Activated CD4-positive, CD25-positive, alpha-beta regulatory T cell treated with anti-CD3 and anti-CD28 coated beads, Interleukin-2, amount 50 U/mL, for 72 hours (primary cell): ENCODE measurements at places on chromosomes 3 and 15.
A peak's percentile ranks its signal among the peaks of the same experiment; 100 is the strongest.

GRCh38 chr3:128903501-128903900 lies 24.1 kb downstream of the ACAD9 start:
- no peak for DNase-seq

DNA sequence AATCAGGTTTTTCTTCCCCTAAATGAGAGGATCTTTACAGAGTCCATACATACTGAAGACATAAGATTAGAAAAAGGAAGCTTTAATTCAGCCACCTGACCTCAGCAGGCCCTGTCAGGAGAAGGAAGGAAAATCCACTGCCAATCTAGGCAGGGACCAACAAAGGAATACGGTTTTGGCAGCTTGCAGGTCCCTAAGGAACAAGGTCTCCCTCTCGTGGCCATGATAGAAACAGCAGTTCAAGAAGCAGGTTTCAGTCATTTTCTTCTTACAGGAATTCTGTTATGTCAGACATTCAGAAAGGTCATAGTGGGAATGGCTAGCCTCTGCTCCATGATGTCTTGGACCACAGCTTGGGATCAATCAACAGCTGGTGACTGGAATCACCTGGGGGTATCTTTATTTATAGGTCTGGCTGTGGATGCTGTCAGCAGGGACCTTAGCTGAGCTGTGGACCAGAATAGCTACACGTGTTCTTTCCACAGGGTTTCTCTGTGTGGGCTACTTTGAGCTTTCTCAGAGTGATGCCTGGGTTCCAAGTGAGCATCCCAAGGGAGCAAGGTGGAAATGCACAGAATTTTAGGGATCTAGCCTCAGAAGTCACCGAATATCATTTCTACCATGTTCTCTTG lies 9.4 kb upstream of the CMSS1 start:
- no peak for DNase-seq

DNA sequence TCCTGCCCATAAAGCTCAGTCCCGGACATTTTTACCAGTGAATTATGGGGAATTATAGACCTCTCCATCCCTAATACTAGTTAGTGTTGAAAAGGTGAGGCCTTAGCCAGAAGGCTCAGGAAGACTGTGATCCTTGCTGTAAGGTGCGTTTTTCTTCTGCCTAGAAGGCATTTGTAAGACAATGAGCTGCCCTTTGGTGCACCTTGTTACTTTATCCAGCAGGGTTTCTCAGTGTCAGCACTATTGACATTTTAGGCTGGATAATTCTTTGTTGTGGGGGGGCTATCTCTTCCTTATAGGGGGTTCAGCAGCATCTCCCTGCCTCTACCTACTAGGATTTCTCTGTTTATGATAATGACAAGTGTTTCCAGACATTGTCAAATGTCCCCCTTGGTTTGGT lies 108.1 kb upstream of the ABHD17C start:
- DNase-seq = no peak

- no peak for DNase-seq
These were observed 4.9 kb downstream of the TM6SF1 start for GRCh38 chr15:83112233-83112955.

- DNase-seq = no peak
These were observed 10.0 kb downstream of the CCDC13 start for GRCh38 chr3:42763021-42763420.

- DNase-seq = no peak
These were observed 13.2 kb upstream of the RGMA start for GRCh38 chr15:93102211-93102610.

GRCh38 chr3:39434574-39434973 lies 28.1 kb downstream of the RPSA start:
- DNase-seq = no peak

GRCh38 chr15:62165793-62166375 lies 799 bp upstream of the C2CD4B start:
- no peak for DNase-seq

- DNase-seq = no peak
These were observed 232.0 kb downstream of the ZBBX start for GRCh38 chr3:167148136-167148535.

DNA sequence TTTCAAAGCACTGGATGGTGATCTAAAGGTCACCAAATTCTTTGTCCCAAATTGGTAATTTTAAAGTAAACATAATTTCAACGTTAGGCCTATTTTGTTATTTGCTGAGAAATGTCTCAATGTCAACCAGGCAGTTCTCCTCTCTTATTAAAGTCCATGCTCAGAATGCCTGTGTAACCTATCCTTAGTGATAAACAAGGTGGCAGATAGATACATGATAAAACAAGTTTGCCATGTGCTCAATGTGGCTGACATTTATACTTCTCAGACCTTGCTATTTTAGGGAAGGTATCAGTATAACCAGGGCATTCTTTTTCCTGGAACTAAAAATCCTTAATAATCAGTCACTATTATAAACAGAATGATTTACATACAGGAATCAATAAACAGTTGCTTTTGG lies 8.5 kb downstream of the MBNL1 start:
- DNase-seq = no peak

DNA sequence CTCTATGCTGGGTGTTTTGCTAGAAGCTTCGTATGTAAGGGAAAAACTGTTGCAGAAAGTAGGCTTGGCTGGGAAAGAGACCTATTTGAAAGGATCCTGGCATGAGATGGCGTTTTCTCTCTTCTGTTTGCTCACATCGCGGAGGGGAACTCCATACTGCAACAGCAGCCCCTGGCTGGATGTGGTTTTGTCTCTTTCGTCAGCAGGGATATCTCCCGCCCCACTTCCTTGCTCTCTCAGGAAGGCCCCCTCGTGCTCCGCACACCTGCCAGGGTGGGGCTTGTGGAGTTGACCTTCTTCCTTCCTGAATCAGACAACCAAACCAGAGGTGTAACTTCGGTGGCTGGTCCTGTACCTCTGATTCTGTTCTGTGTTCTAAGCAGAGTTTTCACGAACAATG lies 26.4 kb upstream of the MYZAP start:
- DNase-seq = no peak

GRCh38 chr3:184796551-184796950 lies 15.4 kb upstream of the VPS8 start:
- no peak for DNase-seq

- DNase-seq = no peak
These were observed 205.3 kb upstream of the WNT5A start for GRCh38 chr3:55692295-55692956.

GRCh38 chr3:124322309-124322880 lies 330.5 kb upstream of the ROPN1 start:
- DNase-seq = no peak

GRCh38 chr3:9222049-9222448 lies 27.4 kb downstream of the SRGAP3 start:
- no peak for DNase-seq

DNA sequence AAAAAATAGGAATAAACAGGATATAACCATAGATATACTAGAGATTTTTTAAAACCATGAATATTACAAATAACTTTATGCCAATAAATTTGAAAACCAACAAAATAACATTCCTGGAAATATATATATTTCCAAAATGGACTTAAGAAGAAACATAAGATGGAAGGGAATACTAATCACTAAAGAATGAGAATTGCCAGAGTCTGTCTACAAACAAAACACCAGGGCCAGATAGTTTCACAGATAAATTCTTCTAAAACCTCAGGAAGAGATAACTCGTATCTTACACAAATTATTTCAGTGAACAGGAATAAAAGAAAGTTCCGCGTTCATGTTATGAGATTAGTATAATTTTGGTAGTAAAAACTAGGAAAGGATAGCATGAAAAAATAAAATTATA lies 107.3 kb downstream of the HERC1 start:
- DNase-seq = no peak

DNA sequence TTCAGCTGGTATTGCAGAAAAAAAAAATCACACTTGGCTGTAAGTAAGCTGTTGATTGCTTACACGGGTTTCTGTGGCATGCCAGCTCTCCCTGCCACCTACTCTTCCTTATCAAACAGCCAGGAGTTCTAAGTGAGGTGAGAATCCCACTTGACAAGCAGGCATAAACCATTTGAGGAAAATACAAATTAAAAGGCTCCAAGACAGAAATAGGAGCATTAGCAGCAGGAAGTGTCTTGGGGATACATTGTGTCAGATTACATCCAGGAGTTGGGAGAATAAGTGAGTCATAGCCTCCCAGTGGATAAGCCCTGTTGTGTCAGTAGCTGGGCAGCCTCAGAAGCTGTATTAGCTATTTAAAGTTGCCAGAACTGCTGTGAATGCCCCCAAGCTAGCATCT lies 256.0 kb downstream of the CNTN4 start:
- no peak for DNase-seq

DNA sequence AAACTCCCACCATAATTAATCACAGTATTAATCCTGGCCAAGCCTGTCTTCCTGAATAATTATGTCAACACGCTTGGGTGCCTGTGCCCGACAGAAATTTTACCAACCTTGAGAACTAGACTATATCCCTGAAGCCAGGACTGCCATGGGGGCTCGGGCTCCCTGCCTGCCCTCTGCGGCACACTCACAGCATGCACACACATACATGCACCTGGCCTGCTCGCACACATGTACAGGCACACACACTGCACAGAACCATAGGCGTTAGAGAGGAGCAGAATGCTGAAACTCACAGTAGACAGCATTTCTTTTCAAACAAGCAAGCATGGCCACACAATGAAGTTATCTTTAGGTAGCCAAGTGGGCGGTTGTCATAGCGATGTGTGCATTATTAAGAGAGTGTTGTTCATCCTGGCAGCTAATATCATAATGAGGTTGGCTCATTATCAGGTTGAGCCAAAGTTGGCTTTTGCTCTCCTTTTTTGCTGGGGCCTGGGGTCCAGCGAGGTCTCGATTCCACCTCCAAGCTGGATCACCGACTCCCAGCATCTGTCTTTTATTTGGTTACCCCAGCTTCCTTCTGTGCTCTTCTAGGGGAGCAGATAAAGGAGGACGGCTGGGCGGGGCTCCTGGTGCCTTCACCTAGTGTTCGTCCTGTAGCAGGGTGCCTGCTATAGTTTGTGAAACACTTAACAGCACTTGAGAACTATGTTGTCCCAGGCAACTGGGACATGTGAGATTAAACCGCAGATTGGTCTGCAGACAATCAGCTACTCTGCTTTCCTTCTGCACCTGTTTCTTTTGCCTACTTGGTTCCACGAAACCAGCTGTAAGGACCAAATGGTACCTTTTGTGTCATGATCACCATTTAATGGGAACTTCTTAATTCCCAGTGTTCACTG lies 91.4 kb downstream of the ZNF621 start:
- no peak for DNase-seq

DNA sequence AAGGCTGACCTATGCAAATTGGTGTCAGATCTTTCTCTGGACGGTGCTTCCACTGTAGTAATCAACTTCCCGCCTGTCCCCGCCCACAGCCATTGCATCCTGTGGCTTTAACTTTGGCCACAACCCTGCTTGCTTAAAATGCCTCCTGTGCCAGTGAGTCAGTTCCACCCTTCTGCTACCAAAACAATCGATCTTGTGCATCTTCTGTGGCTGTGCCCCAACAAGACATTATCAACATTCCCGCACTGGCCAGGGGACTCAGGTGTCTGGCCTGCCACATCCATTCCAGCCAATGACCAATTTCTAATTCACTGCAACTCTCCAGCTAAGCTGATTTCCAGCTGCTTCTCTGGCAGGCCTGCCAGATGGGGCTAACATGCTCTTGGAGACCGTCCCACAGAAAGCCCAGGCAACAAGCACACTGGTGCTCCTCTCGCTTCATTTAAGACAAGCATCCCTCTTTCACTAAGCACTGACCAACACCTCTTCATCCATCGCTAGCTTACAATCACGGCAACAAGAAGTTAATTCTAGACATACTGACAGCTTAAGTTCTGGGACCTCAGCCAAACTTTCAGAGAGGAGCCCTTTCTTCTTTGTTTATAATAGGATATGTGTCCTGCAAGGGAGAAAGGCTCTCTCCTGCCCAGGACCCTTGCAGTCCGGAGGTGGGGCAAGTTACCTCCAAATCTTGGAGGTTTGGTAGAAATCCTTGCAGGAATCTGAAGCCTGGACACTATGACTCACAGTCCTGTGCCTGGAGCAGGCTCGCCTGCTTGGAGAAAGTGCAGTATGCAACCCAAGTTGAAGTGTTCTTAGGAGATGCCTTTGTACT lies 6.7 kb downstream of the CA12 start:
- no peak for DNase-seq

GRCh38 chr3:83034806-83035703 lies 1273.6 kb upstream of the GBE1 start:
- DNase-seq = no peak

DNA sequence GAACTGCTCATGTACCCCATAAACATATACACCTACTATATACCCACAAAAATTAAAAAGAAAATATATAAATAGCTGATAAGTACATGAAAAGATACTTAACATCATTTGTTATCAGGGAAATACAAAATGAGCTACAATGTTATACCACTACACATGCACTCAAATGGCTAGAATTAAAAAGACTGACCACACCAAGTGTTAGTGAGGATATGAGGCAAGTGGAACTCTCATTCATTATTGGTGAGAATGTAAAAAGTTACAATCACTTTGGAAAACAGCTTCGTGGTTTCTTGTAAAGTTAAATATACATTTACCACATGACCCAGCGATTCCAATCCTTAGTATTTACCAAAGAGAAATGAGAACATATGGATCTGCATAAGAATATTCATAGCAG lies 26.5 kb downstream of the EOMES start:
- no peak for DNase-seq

DNA sequence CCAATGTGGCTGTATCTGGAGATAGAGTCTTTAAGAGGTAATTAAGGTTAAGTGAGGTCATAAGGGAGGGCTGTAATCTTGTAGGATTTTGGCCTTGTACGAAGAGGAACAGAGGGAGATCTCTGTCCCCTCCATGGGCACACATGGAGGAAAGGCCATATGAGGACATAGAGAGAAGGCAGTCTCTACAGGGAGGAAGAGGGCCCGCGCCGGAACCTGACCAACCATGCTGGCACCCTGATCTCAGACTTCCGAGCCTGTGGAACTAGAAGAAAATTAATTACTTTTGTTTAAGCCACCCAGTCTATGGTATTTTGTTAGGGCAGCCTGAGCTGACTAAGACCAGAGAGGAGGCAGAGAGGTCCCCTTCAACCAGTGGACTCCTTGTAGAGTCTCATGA lies 17.7 kb upstream of the MRPS22 start:
- no peak for DNase-seq

DNA sequence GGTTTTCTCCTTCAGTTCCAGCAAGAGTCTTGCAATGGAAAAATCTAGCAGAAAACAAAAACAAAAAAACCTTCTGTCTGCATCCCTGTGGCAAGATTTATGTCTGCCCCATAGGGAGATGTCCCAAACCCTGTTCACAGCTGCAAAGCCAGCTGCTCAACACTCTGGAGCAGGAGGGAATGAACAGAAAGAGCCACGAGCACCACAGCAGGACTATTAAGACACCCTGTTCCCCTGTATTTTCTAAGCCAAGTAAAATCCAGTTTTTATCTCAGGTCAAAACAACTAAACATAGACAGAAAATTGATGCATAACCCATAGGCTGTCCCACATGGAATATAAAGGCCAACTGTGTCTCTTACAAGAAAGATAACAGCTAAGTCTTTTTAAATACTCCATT lies 357.9 kb downstream of the LSAMP start:
- no peak for DNase-seq

GRCh38 chr15:38564557-38565286 lies at the start of gene RASGRP1:
Gene RASGRP1 (minus strand): TSS chr15:38564814. CDS start chr15:38564628, 186 bp downstream.
- DNase-seq = peak; percentile 87

GRCh38 chr3:139548801-139549200 lies 9.3 kb upstream of the RBP1 start:
- DNase-seq = no peak
